Cortex of kidney (tissue), 1 donor: ENCODE measurements at places on chromosomes 5 and 9.

- no peak for DNase-seq
Measured at GRCh38 chr5:96388176-96388575, 44.9 kb downstream of the PCSK1 start.

DNA sequence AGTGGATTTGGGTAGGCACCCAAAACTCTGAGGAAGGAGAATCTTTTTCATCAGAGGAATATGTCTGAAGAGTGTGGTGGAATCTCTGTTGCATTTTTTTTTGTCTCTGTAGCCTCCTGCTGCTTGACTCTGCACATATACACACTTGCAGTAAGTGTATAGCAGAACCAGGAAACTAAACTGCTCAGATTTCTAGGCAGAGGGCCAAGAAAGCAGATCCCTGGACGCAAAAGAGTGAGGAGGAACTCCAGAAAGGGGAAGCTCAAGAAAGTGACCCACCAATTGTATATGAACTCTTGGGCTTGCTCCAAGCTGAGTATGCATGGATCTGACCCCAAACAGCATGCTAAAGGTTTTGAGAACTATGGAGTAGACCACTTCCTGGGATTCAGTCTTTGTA is 181.8 kb downstream of the GADD45G start:
- no peak for DNase-seq

GRCh38 chr5:125484742-125485641 is 738.6 kb upstream of the ZNF608 start:
- DNase-seq, result no peak

GRCh38 chr5:96220610-96221390 is 212.2 kb downstream of the PCSK1 start:
- no peak for DNase-seq

DNA sequence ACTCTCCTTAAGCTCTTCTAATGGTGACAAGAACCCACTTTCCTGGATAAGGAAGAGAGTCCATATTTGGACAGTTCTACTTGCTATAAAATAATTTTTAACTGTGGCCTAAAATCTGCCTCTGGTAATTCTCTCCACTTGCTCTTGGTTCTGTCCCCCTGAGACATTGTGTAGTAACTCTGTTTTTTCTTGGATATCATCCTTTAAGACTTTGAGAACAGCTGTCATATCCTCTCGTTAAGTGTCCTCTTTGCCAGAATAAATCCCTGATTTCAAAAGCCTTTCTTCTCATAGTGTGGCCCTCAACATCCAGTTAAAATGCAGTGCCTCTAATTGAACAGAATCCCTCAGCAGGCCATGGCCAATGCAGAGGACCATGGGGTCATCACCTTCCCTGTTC is 101.5 kb downstream of the ARHGEF28 start:
- DNase-seq, result no peak

DNA sequence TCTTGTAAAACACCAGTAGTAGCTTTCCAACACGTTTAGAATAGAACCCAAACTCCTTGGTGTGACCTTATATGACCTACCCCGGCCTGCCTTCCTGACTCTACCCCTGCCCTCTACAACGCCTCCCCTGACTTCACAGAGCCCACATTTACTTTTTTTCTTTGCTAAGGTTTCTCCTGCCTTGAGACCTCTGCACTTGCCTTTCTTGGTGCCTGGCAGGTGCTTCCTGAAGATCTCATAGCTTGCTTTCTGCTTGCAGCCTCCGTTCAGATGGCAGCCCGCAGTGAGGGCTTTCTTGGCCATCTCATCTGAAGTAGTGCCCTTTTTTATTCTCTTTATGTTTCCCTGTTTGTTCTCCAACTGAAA is 24.3 kb downstream of the NUP214 start:
- no peak for DNase-seq

DNA sequence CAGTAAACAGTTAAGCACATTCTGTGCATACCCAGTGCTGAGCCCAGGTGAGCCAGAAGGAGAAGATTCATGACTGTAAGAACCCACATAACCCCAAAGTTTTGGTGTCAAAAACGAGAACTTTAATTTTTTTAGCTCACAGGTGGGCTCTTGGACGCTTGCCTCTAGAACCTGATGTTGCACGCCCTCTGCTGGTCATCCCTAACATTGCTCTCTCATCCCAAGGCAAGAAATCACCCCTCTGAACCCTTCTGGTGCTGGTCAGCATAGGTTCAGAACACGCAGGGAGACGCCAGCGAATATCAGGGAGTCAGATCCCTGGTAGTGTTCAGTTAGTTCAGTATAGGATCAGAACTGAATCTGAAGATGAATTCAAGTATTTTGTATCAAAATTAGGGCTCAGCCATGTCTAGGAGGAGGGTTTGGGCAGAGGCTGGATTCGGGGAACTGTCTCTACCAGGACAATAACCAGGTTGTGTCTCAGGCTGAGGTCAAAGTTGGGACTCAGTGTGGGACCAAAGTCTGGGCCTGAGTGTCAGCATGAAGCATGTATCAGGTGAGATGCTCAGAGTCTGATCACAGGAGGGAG is 4.1 kb upstream of the DNAJB5 start:
- no peak for DNase-seq

- no peak for DNase-seq
Measured at GRCh38 chr9:19787672-19788071, 1.2 kb downstream of the SLC24A2 start.

GRCh38 chr9:136283291-136284235 is 20.3 kb downstream of the CCDC187 start:
- no peak for DNase-seq

- no peak for DNase-seq
Measured at GRCh38 chr9:17063535-17064135, 71.2 kb upstream of the CNTLN start.

DNA sequence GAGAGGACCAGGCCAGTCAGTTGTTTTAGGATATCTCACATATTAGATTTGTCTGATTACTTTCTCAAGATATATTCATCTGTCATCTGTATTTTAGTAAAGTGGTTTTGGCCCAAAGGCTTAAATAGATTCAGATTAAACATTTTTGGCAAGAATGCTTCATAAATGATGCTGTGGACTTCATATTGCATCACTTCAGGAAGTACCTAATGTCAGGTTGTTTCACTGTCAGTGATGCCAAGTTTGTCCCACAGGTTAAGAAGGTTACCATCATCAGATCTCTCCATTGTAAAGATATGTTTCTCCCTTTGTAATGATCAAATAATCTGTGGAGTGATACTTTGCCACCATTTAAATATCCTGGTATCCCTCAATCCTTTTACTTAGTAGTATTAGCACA is 37.3 kb downstream of the ERCC6L2 start:
- no peak for DNase-seq

DNA sequence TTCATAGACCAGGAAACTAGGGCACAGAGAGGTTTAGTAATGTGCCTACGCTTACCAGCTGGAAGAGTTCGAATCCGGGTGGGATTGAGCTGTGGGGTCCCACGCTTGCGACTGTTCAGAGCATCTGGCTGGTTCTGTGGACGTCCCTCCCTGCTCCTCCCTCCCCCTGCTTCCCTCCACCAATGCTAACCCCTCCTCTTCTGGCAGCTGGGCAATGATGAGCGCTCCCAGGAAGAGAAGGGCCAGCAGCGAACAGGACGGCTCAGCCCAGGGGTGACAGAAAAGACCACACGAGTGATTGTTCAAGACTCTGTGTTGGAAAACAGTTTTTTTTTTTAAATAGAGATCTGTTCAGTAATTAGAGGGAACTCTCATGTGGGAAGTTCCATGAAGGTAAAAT is 6.9 kb downstream of the FAM163B start:
- DNase-seq, result no peak

DNA sequence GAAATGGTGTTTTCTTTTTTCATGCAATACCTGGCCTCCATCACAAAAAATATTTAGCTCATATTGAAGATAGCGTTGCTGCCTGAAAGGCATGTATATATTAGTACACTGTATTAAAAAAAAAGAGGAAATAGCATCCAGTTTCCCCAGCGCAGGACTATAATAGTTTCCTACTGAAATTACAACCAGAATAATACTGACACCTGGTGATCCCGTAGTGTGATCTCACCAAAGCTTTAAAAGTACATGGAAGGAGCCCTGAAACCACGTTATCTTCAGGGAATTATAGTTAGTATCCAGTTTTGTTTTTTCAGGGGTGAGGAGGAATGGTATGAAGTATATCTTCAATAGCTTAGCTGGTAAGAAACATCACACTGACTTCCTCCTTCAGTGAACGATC is 264.9 kb downstream of the CD180 start:
- DNase-seq, result no peak

DNA sequence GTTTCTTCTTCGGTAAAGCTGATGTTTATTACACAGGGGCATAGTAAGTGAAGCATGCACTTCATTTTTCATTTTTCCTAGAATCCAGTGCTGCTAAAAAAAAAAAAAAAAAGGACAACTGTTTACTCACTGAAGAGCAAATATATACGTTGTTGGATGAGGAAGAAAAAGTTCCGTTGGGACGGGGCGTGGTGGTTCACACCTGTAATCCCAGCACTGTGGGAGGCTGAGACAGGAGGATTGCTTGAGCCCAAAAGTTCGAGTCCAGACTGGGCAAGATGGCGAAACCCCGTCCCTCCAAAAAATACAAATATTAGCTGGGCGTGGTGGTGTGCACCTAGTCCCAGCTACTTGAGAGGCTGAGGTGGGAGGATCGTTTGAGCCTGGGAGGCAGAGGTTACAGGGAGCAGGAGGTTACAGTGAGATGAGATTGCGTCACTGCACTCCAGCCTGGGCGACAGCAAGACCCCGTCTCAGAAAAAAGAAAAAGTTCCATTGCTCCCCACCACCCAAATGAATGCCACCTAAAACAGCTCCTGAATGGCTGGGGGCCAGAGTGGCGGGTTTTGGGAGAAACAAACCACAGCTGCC is 60.1 kb upstream of the GNE start:
- no peak for DNase-seq

- no peak for DNase-seq
Measured at GRCh38 chr9:78314550-78314949, 17.6 kb downstream of the PSAT1 start.

GRCh38 chr9:113580954-113581311 is 117.4 kb downstream of the RGS3 start:
- DNase-seq, result no peak

DNA sequence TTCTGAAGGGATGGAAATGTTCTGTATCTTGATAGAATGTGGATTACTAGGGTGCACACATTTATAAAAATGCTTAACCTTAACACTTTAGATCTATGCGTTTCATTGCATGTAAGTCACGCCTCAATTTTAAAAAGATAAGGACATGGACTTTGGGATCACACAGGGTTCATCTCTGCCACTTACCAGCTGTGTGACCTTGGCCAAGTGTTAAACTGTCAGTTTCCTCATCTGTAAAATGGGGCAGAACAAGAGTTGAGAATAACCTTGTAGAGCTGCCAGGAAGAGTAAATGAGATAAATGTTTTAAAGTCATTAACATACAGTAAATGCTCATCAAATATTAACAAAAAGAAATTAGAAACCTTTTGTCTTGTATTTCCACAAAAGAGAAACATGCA is 53.5 kb downstream of the NR6A1 start:
- DNase-seq, result no peak

- DNase-seq, result no peak
Measured at GRCh38 chr9:37180138-37180537, 59.8 kb downstream of the ZCCHC7 start.

DNA sequence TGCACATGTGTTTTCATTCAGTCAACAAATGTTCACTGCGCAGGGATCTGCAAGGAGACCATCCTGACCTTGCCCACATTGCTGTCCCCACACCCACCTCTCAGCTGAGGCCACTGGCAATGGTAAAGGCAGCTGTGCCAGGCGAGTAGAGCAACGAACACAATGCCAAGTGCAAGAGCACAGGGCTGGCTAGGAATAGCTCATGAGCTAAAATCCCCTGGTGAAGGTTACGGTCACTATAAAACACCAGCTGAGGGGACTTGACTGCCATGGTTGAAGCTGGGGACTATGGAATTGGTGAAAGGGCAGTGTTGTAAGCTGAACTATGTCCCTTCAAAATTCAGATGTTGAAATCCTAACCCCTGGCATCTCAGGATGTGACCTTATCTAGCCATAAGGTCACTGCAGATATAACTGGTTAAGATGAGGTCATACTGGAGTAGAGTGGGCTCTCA is 96.1 kb downstream of the OTULIN start:
- no peak for DNase-seq

DNA sequence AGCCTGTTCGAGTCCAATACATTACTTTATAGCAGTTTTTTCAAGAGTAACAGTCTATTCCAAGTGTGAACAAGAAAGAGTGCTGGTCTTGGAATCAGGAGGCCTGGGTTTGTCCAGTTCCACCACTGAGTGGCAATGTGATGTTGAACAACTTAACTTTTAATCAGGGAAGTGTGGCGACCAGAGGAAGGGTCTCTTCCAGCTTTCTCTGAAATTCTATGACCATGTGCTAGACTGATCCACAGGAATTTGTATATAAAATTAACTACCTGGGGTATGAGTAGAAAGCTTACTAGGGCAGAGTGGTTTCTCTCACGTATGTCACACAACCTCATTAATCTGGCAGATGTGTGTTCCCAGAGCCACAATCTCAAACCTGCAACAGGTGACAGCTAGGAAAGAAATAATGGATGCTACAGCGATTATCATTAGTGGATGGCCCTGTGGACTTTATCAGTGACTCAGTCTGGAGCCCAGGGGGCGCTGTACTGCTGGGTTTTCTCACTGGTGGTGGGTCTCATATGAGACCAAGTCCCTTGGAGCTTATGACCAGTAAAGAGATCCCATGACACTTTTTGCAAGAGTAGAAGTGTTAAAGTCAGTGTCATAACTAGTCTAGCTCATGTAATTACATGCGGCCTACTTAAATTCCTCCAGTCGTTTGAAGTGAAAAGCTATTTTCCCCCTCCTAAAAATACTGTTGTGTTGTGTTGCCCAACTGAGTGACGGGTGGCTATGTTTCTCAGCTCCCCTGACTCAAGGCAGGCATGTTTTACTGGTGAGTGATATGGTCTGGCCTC is 116.5 kb downstream of the GDNF start:
- no peak for DNase-seq

GRCh38 chr9:99352826-99353225 is 130.7 kb downstream of the SEC61B start:
- no peak for DNase-seq

- no peak for DNase-seq
Measured at GRCh38 chr9:82621447-82621846, 441.5 kb downstream of the RASEF start.

GRCh38 chr5:44845777-44846176 is 37.0 kb downstream of the MRPS30 start:
- no peak for DNase-seq
